Effector CD4-positive, alpha-beta T cell (primary cell): ENCODE measurements at places on chromosomes 7 and 10.

GRCh38 chr7:15399441-15399840 lies 162.4 kb downstream of the AGMO start:
- no peak for DNase-seq

DNA sequence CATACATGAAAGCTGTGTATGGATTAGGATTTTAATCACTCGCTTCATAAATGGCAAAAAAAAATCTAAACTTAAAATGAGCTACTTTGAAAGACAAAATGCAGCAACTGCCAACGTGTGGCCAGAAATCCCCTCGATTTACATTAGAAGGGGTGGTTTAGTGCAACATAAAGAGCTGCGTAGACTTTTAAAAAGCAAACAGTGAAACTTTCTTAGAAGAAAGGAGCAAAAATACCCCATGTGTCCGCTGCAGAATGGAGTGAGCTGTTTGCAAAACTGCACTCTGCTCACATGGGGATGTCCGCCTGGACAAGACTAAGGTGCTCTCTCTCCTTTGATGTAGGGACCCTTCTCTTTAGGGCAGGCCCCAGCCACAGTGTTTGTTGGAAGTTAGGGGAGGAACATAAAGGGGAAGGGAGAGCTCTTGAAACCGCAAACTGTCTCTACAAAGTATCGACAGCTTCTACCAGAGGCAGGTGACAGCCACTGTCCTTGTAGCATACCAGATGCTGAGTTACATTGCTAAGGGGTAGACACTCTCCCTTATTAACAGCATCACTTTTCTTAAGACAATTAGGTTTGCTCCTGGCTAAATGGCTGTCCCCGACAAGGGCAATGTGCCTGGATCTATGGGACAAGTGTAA lies 528.1 kb downstream of the KCNMA1 start:
- DNase-seq, result no peak

- DNase-seq, result no peak
These were observed 168.9 kb upstream of the SH2B2 start for GRCh38 chr7:102117743-102118142.

DNA sequence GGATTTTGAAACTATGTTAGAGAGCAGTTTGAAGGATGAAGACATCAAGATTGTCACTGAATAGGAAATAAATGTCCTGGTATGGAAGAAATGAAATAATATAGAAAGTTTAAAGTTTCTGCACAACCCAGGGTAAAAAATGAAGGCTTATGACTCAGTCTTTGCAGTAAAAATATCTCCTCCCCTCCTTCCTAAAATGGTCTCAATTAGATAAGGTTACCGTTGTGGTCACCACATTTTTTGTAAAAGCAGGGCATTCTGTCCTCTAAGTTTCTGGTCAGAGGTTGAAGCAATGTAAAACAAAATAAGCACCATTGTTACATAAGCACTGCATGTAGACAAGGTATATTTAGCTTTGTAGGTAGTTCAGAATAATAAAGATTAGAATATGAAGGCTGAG lies 403.5 kb downstream of the SUGCT start:
- no peak for DNase-seq
